BE2C (cell line): ENCODE measurements at places on chromosomes 4 and X.
A peak's percentile ranks its signal among the peaks of the same experiment; 100 is the strongest.

DNA sequence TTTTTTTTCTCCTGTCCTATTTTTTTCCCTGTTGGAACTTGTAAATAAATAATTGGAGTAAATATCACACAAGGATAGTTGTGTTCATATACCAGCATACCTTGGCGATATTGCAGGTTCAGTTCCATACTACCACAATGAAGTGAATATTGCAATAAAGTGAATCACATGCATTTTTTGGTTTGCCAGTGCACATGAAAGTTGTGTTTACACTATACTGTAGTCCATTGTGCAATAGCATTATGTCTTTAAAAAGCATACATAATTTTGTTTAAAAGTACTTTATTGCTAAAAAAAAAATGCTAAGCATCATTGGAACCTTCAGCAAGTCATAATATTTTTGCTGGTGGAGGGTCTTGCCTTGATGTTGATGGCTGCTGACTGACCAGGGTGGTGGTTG is 88.6 kb downstream of the GSTCD start:
- DNase-seq = no peak

DNA sequence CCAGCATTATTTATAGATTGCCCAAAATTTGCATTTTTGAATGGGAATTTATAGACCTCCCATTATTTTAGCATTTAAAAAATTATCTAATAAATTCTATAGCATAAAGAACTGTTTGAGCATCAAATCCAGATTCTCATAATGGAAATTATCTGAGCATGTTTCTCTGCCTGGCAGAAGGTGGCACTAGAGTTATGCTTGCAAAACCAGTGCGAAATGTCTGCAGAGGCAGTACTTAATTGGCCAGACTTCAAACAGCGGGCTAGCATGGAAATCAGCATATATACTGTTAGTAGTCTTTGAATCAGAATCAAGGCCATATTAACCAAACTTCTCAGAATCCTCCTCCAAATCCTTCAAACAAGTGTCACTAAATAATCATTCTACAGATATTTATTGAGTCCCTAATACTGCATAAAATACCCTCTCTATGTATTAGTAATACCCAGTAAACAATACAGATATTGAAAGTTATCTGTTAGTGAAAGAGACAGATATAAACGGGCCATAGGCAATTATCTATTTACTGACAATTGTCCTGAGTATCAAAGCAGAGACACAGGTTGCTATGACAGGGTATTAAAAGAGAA is 78.7 kb upstream of the DCLK2 start:
- peak; percentile 57 for DNase-seq

DNA sequence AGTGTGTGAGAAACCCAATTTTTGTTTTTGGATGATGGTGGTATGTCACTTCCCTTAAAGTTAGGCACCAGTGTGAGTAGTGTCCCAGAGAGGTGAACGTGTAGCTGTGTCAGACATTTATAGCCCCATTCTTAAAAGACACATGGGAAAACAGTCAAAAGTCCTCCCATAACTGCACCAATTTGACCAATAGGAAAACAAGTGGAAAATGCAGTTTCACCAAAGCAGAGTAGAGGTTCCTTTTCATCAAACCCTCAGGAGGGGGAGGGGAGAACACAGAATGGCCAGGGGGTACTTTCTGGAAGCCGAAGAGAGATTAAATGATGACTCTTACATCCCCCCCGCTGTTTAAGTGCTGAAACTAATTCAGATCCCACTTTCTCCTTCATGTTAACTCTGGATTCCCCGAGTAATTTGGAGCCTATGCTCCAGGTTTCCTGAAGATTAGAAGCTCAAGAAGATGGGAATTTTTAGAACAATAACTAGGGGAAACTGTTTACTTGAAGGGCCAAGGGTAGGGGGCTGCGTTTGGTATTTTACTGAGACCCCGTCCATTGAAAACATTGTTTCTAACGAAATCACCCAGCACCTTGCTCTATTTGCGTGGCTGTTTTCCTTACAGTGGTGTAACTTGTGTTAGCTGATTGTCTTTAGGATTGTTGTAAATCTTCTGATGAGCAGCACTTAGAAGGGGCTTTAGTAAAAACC is 2.1 kb upstream of the LEF1 start:
- DNase-seq = no peak

DNA sequence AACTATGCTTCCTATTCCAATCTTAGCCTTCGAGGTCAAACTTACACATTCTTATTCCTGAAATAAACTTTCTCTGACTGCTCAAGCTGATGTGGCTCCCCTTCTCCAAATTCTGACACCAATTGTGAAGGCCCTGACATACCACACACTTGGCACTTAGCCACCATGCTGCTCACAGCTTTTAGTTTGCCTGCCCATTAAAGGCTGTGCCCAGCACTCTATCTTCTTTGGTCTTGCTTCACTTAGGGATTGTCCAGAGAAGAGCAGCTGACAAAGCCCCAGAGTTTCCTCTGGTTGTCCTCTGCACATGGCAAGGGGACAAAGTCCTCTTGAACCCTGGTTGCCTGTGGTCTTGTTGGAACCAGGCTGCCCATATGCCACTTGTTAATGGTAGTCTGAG is 126.1 kb downstream of the ARHGEF9 start:
- no peak for DNase-seq

DNA sequence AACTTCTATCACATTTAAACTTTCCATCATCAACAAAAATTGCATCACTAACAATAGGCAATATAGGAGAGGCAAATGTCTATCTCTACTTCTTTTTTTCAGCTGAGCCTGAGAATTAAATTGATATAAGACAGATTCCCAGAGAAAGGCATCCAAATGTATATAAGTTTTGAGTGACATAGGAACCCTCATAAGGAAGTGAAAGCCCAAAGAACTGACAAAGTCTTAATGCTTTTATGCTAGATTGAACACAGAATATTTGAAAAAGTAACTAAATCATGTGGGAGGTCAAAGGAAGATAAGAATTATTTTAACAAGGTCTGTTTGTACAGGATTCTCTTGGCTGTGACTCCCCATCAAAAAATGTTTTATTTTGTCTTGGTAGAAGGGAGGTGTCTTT is 714.9 kb downstream of the GRXCR1 start:
- no peak for DNase-seq

- DNase-seq = no peak
Observed at GRCh38 chr4:145480257-145480656, 1.4 kb upstream of the SMAD1 start.

- no peak for DNase-seq
Observed at GRCh38 chr4:15006416-15007024, 4.2 kb downstream of the CPEB2 start.

DNA sequence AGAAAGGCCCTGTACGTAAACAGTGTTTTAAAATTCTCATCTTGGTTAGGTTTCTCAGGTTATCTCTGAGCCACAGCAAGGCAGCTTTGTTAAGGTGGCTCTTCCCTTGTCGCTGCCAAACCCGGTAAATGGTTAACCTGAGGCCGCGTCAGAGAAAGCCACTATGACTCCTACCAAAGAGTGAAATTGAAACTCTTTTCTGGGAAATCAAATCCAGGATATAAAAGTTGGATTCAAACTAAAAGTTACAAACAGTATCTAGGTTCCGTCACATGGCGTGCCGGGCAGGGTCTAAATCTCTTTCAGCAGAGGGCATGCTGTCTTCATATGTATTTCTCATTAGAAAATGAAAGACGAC is 433 bp downstream of the MMAA start:
- DNase-seq = peak; percentile 19

DNA sequence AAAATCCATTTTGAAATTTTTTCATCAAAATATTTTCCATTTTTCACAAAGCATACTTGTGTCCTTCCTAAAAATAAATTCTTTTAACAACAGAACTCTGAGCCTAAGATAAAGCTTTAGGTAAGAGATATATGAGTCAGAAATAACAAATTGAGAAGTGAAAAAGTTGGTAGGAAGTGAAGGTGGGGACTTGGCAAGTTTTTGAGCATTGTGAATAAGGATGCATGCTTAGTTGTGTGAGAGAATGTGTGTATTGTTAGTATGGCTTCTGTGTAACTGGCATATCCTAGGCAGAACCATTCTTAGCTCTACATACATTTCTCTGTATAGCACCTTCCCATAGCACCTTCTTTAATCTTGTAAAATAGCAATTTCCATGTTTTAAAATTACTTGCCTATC is 6.8 kb downstream of the ASB5 start:
- no peak for DNase-seq

DNA sequence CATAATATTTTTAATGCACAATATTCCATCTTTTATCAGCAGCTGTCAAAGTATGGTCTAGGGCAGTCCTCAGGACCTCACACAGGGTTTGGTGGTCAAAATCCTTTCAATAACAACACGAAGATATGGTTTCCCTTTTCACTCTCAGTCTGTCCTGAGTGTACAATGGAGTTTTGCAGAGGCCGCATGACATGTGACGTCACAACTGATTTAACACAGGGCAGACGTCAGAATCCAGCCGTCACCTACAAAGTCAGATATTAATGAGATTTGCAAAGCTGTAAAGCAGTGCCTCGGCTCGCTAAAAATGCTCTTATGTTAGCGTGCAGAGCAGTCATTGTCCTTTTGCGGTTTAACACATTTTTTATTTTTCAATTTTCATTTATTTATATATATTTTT is 12.5 kb downstream of the ABLIM2 start:
- DNase-seq = no peak

DNA sequence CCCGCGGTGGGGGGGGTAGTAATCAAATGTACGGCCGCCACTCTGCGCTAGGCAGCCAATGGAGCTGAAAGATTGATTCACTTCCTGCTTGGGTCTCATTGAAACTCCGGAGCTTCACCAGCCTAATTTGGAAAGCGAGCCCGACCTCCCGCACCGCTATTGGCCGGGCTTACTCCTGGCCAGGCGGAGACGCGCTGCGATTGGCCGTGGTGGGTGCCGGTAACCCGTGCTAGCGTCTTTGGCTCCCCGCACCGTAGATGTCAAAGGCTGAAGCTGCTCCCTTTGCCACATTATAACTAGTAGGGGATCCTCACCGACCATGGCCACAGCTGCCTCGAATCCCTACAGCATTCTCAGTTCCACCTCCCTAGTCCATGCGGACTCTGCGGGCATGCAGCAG is at the start of gene POU3F4:
Gene POU3F4 (plus strand): TSS at position 285 of the 400 bp plus-strand sequence. CDS start 35 bp downstream, at position 320.
- DNase-seq = no peak

- no peak for DNase-seq
Observed at GRCh38 chrX:357035-357692, 29.5 kb downstream of the PPP2R3B start.

- no peak for DNase-seq
Observed at GRCh38 chr4:74219240-74219639, 61.3 kb downstream of the MTHFD2L start.

DNA sequence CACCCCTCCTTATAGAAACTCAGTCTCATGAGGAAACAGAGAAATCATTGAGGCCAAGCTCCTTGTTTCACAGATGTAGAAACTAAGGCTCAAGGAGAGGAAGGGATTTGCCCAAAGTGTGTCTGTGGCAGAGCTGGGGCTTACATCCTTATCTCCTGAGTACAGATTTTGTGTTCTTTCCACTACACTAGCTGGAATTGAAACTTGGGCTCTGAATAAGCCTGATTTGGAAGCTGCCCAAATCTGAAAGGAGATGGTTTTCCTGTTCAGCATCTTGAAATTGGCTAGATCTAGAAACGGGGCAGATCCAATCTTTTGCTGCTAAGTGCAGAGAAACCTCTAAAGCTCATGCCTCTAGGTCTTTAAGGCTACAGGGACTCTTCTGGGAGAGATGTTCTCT is 24.3 kb downstream of the AWAT2 start:
- no peak for DNase-seq

- no peak for DNase-seq
Observed at GRCh38 chrX:20500949-20501348, 234.2 kb upstream of the RPS6KA3 start.

- no peak for DNase-seq
Observed at GRCh38 chrX:136725441-136726104, 55.2 kb downstream of the ARHGEF6 start.

GRCh38 chr4:3073158-3074077 is 920 bp downstream of the HTT-AS start:
- DNase-seq = no peak

- DNase-seq = no peak
Observed at GRCh38 chr4:112140536-112140935, 4.7 kb upstream of the FAM241A start.
